ENCODE measurements at places on chromosomes 6 and 20.

DNA sequence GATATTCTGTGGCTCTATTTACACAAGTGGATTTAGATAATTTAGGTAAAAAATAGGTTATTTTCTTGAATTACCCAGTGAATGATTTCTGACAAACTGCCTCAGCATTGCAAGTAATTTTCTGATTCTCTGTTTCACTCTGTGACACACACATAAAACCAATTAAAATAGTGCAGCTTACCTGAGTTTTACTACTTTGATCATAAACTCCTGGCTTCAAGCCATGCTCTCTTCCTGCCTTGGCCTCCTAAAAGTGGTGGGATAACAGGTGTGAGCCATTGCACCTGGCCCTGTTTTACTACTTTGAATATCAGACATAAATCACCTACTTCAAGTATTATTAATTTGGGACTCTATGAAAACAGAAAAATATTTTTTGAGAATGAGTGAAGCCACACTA is 462.9 kb downstream of the ADGRB3 start:
- no peak for DNase-seq

DNA sequence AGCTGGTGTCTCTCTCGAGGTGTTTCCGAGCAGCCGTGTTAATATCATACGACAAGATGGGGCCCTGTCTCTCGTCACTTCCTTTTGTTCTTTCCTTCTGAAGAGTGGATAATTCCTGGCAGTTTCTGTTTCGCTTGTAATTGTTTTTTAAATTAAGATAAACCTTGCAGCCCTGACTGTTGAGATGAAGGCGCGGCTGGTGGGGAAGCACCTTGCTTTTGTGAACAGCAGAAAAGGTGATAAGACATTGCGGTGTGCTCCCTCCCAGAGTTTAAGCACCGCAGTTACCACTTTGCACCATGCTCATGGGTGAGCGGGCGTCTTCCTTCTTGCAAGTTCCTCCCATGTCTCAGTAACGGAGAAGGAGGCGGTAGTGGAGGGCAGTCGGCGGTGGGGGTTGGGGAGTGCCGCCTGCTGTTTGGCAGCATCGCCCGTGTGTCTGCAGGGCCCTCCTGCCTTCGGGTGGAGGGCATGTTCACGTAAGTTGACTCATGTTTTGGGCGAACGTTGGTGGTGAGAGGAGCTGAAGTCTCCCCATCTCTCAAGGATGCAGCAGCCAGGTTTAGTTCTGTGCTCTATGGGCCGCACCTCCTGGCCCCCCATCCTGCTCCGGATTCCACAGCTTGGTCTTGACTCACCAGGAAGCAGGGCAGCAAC is 345.9 kb downstream of the TAF4 start:
- DNase-seq: no peak

DNA sequence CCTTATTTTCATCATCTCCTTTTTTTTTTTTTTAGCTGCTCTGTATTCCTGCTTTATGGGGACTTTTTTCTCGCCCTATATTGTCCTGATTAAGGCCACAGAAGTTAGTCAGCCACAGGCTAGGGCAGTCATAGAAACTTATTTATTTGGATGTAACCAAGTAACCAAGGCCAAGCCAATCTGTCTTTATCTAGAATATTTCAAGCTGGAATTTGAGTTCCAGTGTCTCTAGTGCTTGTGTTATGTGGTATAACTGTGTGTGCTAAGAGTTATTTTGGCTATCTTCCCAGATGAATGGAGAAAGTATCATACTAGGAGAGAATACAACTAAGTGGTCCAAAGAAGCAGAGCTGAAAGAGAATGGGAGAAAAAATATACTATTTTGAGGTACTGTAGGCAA is 751.5 kb downstream of the CBLN4 start:
- DNase-seq: peak; percentile 44

- DNase-seq: no peak
These were observed 36.5 kb downstream of the LRRC1 start for GRCh38 chr6:53831081-53831869.

DNA sequence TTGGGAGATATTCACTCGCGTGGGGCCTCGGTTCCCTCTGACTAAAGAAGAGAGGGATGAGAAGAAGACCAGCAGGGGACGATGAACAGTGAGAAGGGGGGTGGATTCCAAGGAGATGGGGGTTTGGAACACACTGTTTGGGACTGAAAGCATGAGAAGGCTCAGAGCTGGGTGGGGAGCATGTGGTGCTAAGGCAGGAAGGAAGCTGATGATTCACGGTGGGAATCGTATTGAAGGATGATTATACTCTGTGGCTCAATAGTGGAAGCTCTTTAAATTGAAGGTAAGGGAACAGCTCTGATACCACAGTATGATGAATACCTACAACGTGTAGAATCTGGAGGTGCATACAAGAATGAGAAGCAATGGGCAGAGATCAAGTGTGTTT is 117.5 kb upstream of the KCNK16 start:
- peak; percentile 55 for DNase-seq

DNA sequence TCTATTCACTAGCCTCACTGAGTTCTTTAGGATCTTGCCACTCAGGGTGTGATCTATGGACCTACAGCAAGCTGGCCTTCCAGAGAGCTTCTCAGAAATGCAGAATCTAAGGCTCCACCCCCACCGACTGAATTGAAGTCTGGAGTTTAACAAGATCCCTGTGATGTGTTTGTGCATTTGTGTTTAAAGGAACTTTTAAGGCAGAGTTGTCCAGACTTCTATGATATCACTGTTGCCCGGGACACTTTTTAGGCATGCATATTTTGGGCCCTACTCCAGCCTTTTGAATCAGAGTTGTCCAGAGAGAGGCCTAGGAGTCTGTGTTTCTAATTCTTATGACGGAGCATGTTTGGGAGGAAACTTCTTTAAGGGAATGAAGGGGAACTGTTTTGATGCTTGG is 232.3 kb downstream of the QKI start:
- DNase-seq: no peak

- no peak for DNase-seq
These were observed 84.1 kb downstream of the PRND start for GRCh38 chr20:4805663-4806449.

- peak; percentile 83 for DNase-seq
These were observed 592 bp downstream of the CUTA start for GRCh38 chr6:33417128-33417902.

DNA sequence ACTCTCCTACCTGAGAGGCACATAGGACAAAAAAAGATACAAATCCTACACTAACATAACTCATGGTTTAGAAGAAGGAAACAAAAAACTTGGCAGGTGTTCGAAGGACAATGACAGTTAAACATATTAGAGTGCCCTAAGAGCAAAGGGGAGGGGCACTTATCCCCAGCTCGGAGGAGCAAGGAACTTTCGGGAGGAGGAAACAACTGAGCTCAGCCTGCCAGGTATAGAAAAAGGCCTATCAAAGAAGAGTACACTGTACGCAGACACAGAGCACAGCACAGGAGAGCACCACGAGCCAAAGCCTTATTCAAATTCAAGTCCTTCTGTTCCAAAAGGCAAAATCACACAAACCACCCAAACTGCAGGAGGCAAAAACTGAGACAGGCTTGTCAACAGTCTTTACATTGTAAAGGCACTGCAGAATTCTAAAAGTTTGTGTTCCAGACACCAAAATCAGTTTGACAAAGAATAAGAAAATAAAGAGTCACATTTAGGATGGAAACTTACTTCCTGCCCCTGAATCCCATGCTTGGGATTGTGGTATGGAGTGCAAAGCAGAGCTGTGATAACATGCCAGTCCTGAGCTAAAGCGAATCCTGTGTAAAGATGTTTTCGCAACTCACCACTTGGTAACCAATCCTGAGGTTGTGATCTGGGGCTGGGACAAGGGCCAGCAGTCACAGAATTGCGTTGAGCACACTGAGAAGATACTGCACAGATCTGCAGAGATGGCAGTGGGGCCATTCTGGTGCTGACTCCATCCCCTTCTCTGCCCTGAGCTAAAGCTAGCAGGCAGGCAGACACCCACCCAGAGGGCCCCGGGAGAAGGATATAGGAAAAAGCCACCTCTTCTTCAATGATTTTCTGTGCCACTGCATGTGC is 108.6 kb downstream of the CHD6 start:
- peak; percentile 32 for DNase-seq

DNA sequence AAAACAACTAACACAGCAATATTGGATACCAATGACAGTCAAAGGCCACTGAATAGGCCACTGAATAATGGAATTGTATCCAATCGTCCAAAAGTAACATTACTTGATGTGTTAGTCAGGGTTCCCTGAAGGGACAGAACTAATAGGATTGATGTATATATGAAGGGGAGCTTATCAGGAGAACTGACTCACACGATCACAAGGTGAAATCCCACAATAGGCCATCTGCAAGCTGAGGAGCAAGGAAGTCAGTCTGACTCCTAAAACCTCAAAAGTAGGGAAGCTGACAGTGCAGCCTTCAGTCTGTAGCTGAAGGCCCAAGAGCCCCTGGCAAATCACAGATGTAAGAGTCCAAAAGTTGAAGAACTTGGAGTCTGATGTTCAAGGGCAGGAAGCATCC is 571.4 kb downstream of the PRKN start:
- peak; percentile 41 for DNase-seq

DNA sequence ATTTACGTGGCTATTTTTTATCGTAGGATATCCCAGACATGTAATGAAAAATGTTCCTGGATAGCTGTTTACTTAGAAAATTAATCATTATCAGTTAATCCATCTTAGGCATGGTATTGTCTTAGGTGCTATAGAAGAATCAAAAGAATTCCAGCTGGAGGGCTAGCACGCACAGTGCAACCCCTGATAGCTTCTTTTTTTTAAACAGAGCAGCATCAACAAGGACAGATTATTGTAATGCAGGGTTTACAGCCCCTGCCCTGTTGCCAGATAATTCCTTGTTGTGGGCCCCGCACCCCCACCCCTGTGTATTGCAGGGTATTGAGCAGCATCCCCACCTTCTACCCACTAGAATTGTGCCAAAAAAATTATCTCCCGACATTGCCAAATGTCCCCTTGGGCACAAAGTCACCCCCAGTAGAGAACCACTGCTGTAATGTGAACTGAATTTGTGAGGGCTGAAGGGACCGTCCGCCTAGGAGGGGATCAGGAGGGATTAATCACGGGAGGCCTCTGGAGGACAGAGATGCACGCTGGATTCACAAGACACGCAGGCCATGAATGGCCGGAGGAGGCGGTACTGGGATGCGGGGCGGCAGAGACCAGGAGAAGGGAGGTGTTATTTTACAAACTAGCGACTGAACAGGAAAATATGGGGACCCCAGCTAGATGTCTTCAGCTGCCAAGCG is 174.6 kb downstream of the ZDHHC14 start:
- no peak for DNase-seq

DNA sequence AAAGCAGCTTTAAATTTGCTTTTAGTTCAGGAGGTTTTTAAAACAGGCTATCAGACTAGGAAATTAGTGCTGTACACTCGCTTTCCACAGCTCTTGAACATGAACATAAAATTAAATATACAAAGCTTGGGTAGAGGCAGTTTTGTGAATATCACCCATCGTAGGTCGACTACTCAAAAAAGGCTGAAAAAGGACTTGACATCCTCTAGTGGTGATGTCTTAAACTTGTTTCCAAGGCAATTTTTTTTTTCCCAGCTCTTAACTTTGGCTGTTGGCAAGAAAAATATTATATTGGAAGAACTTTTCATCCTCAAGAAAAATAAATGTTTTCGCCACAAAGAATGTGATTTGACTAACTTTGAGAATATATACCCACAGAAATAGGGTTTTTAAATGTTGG is 2.9 kb downstream of the MAP7 start:
- peak; percentile 47 for DNase-seq

- DNase-seq: peak; percentile 24
These were observed 93.6 kb downstream of the PREX1 start for GRCh38 chr20:48734104-48734749.

- no peak for DNase-seq
These were observed 14.5 kb upstream of the DAAM2 start for GRCh38 chr6:39777661-39778060.

DNA sequence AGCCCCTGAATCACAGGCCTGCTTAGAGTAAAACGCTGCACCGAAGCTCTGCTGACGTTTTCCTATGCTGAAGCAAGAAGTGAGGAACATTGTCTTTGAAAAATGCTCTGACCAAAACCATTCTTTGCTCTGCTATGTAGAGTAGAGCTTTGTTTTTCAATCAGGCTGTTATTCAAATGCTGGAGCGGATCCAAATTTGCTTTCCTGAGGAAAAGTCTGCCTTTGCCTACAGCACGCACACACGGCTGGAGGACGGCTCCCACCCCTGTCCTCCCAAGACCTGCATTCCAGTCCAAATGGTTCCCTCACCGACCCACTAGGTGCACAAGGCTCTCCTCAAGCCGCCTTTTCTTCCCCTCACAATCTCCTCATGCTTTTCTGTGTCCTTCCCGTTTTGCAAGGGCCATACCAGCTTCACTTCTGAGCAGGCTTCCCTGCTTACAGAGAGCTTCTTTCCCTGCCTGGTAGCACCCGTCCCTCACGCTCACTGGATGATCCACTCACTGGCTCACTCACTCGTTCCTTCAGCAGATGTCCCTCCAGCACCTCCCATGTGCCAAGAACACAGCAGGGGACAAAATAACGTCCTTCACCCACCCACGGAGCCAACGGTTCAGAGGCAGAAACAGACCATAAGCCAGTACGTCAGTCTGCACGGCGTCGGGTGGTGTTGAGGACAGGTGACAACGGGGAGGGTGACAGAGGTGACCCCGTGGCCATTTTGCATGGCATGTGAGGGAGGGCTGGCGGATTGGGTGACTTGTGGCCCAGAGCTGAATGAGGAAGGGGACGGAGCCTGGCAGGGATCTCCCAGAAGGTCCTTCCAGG is 137.9 kb upstream of the NEDD9 start:
- no peak for DNase-seq

- no peak for DNase-seq
These were observed at the start of gene DDO for GRCh38 chr6:110415086-110415916. TSS of gene DDO (minus strand) at chr6:110415575. CDS start at chr6:110413462, 2,113 bp downstream.

GRCh38 chr6:8075704-8076103 is 11.5 kb upstream of the BLOC1S5 start:
- DNase-seq: no peak

DNA sequence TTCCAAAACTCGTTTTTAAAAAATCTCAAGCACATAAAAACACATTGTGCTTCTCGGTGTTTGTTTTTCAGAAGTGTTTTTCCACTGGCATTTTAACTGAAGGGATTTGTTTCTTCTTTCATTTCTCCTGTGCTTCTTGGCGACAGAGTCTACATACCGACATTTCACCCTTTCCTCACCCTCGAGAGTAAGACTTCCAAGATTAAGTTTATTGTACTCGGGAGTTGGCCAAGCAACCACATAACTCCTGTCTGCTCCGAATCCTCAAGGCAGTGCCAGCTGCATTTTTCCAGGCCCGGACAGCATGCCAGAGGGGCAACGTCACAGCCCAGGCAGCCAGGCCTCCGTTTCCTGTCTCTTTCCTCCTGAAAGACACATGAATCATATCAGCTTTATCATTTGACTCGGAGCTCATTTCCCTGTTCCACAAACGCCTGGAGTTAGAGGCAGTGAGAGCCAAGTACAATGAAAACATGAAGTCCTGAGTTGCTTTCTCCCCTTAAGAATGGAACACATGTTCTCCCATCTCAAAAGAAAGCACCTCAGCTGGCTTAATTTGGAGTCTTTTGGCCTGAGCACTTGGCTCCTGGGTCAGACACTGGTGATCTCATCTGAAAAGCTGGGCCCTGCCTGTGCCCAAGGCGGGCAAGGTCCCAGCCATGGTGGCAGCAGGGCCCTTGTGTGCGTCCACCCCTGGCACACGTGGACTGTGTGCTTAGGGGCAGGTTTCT is 23.2 kb upstream of the FAM50B start:
- DNase-seq: peak; percentile 99

- DNase-seq: no peak
These were observed 57.3 kb downstream of the SMOC2 start for GRCh38 chr6:168498161-168498843.

GRCh38 chr6:89792881-89793280 is 26.7 kb downstream of the MDN1 start:
- peak; percentile 19 for DNase-seq

All from fibroblast of skin of scalp (primary cell).